ENCODE measurements at places on chromosomes 13 and 19. TPM values are rescaled to one million over a fixed set of nuclear protein-coding genes. Genes with fewer than 3 reads are reported as not detected.
A peak's percentile ranks its signal among the peaks of the same experiment; 100 is the strongest.

Gene SELENOV
- total RNA-seq: not detected

Gene NDFIP2
- 35.0 TPM for total RNA-seq

Gene ATP4A
- total RNA-seq: 0.16 TPM

Gene C19orf85
- not detected for total RNA-seq

Gene GJB6
- not detected for total RNA-seq

Gene ADGRL1
- total RNA-seq: 4.8 TPM

Gene NCAN
- total RNA-seq: 0.10 TPM

Gene SAMD1
- 74.5 TPM for total RNA-seq

Gene LILRB4
- 26.0 TPM for total RNA-seq

Gene ZNF682
- total RNA-seq: 0.98 TPM

Gene PDCD2L
- 28.0 TPM for total RNA-seq

Gene GPR183
- 138 TPM for total RNA-seq

DNA sequence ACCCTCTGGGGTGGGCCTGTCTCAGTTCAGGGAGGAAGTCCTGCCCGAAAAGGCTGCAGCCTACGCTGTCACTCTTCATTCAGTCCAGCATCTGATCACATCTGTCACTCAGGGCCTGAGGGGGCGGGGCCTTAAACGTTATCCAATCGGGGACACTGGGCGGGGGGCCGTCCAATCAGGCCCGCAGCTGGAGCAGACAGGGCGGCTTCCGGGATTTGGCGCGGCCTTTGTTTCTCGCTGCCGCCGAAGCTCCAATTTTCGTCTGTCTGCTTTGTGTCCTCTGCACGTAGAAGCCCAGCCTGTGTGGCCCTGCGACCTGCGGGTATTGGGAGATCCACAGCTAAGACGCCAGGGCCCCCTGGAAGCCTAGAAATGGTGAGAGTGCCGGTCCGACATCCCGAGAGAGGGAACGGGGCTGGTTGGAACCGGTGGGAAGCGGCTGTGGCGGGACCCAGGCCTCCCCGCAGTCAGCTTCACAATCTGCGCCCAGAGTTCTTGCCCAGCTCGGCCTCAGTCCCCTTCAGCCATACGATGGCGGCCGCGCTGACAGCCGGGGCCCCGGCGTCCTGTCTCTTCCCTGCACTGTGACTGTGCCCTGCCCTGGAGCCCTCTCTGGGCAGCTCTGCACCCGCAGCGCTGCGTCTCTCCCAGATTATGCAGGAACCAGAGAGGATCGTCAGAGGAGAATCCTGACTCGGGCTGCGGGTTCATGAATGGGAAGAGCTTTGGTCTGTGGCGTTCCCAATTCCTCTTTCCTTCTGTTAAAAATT, at the start of gene ZNF730:
Gene ZNF730, plus strand, starts transcription at position 224 of the 770 bp plus-strand sequence. Its CDS starts 149 bp downstream, at position 373.
- DNase-seq: peak; percentile 13
- no peaks in the 10 kb centered on the region for H3K36me3 ChIP-seq
- H3K4me1 ChIP-seq: no peaks in the 10 kb centered on the region
- H3K4me3 ChIP-seq: no peak within 1 kb of the TSS

- H3K27me3 ChIP-seq: no peaks in the 10 kb centered on the region
- H3K27ac ChIP-seq: peak overlapping the region; percentile 87
- H3K4me3 ChIP-seq: peak overlapping the region; percentile 93
- H3K36me3 ChIP-seq: no peaks in the 10 kb centered on the region
Measured at GRCh38 chr19:17078036-17078919, 2.7 kb downstream of the MYO9B start.

- H3K27me3 ChIP-seq: no peaks in the 10 kb centered on the region
- peaks cover 9% of the 10 kb centered on the region for H3K4me1 ChIP-seq
- H3K4me3 ChIP-seq: peak overlapping the region; percentile 85
- H3K36me3 ChIP-seq: peaks cover 15% of the 10 kb centered on the region
- H3K27ac ChIP-seq: peak overlapping the region; percentile 88
Measured at GRCh38 chr19:58229255-58229639, 533 bp downstream of the ZNF544 start.

DNA sequence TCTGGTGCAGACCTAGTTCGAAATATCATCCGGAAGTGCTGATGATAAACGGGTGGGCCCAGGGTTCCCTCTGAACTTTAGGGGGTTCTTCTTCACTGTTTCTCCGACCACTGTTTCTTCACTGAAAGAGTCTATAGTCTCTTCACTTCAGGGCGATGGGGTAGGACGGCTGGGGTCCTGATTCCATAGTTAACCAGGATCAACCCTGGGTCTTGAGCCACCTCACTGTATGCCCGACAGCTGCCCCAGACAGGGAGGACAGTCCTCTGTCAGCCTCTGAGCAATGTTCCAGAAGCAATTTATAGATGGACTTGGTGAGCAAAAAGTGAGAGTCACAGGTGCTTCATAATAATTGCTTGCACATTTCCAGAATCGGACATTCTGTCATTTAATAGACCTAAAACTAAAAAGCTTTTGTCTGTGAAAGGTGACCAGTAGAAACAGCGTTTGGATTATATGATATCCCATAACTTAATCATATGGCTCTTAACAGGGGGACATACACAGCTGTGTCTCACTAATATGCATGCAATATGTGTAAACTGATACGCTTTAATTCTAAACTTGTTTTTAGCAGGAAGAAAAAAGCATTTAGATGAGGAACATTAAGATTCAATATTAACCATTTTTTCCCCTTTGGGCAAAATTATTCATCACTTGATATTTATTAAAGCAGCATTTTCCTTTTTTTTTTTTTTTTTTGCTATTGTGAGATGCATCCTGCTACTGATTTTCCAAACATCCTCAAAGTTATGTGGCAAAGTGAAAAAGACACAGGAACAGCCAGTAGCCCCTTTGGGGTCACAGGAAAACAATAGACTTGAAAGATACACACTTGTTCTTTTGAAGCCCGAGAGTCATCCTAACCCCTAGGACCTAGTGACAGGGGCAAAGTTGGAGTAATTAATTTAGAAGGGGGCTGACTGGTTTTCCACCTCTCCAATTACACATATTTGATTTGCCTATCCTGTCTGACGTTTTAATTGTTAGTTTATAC, 277.0 kb downstream of the ZNF536 start:
- H3K4me3 ChIP-seq: no peak overlapping the region
- no peaks in the 10 kb centered on the region for H3K27me3 ChIP-seq
- DNase-seq: no peak
- no peaks in the 10 kb centered on the region for H3K4me1 ChIP-seq

- DNase-seq: no peak
- no peaks in the 10 kb centered on the region for H3K36me3 ChIP-seq
- H3K27ac ChIP-seq: no peak overlapping the region
- no peak overlapping the region for H3K4me3 ChIP-seq
Measured at GRCh38 chr19:4547303-4548237, 7.7 kb upstream of the LRG1 start.

DNA sequence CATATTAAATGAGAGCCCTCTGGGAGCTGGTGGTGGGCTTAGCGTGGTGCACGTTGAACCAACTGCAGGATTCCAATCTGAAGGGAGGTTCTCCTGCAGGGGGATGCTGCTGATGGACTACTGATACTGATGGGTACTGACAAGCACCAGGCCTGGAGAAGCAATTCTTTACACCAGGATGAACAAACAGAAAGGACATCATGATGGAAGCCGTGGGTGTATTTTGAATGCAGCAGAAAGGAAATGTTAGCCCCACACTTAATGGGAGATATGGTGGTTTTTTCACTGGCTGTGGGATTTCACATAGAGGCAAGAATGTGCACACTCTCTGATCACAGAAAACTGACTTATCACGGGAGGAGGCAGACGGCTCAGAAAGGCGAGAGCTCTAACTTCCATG, 299.7 kb downstream of the TEX29 start:
- no peaks in the 10 kb centered on the region for H3K27me3 ChIP-seq
- no peak overlapping the region for H3K4me3 ChIP-seq
- H3K27ac ChIP-seq: no peak overlapping the region
- H3K36me3 ChIP-seq: no peaks in the 10 kb centered on the region
- no peak for DNase-seq

DNA sequence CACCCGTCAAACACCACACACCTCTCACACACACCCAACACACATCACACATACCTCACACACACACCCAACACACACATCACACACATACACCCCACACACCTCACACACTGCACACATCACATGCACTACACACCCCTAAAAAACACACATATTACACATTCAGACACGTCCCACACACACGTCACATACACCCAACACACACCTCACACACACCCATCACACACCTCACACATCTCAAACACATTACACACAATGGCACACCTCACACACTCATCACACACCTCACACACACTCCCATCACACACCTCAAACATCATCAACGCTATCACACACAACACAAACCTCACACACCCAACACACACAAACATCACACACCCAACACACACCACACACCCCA, 133.1 kb downstream of the CRYL1 start:
- H3K27me3 ChIP-seq: no peaks in the 10 kb centered on the region
- H3K4me1 ChIP-seq: peaks cover 6% of the 10 kb centered on the region
- DNase-seq: no peak
- H3K36me3 ChIP-seq: no peaks in the 10 kb centered on the region

- H3K36me3 ChIP-seq: no peaks in the 10 kb centered on the region
- H3K4me1 ChIP-seq: peaks cover 20% of the 10 kb centered on the region
- no peak for DNase-seq
- no peaks in the 10 kb centered on the region for H3K27me3 ChIP-seq
Measured at GRCh38 chr13:24614306-24615080, 65.7 kb upstream of the ATP12A start.

DNA sequence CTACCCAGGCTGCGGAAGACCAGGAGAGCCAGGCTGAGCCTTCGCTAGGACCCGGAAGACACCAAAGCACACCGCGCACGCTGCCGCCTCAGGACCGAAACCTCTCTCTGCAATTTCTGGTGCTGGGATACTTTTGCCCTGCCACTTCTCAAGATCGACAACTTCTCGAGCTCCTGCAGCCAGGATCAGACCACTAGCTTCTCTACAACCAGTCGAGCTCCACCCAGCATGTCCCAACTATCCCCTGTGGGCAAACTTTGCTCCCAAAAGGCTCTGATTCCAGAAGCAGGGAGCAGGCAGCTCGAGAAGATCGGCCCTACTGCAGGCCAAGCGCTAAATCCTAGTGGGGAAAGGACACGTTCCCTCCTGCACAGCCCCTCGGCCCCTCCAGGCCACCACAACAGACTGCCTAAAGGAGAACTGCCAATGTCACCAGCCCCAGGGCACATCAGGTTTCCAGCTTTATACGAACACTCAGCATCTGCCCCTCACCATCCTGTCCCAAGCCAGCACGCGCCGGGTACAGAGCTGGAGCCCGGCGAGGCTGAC, 979 bp downstream of the AKAP8 start:
- H3K27ac ChIP-seq: peak overlapping the region; percentile 91
- peaks cover 11% of the 10 kb centered on the region for H3K36me3 ChIP-seq
- H3K4me1 ChIP-seq: peaks cover 23% of the 10 kb centered on the region
- peak overlapping the region; percentile 94 for H3K4me3 ChIP-seq
- no peaks in the 10 kb centered on the region for H3K27me3 ChIP-seq
- DNase-seq: no peak

- no peaks in the 10 kb centered on the region for H3K27me3 ChIP-seq
- no peak for DNase-seq
- no peaks in the 10 kb centered on the region for H3K36me3 ChIP-seq
- H3K4me3 ChIP-seq: no peak overlapping the region
- no peak overlapping the region for H3K27ac ChIP-seq
Measured at GRCh38 chr13:71712988-71713653, 153.9 kb downstream of the DACH1 start.

- H3K27me3 ChIP-seq: no peaks in the 10 kb centered on the region
- H3K36me3 ChIP-seq: no peaks in the 10 kb centered on the region
- peaks cover 19% of the 10 kb centered on the region for H3K4me1 ChIP-seq
- peak; percentile 99 for DNase-seq
- peak within 1 kb of the TSS; percentile 59 for H3K27ac ChIP-seq
Measured at GRCh38 chr19:35748106-35749020, at the start of gene LIN37. TSS of gene LIN37 (plus strand) at chr19:35748576. CDS start at chr19:35748725, 149 bp downstream.

DNA sequence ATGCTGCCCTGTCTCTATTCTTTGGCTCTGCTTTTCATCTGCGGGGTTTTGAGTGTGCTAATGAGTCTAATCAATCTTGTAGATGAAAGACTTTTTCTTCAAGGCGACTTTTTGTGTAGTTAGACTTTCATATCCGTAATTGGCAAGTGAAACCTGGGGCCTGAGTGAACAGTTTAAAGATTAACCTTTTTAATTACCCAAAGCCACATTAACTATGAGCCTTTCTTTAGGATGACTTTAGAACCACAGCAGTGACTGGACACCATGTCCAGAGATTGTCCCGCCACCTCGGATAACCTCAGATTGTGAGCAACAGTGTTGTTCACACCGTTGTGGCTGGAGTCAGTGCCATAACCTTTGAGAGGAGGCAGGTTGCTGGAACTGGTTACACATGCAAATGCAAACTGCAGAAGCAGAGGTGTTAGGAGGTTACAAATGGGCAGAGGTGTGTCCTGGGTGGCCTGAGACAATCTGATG, 58.7 kb downstream of the SIAH3 start:
- H3K4me1 ChIP-seq: no peaks in the 10 kb centered on the region
- H3K36me3 ChIP-seq: no peaks in the 10 kb centered on the region
- no peaks in the 10 kb centered on the region for H3K27me3 ChIP-seq
- no peak overlapping the region for H3K27ac ChIP-seq
- DNase-seq: peak; percentile 54

DNA sequence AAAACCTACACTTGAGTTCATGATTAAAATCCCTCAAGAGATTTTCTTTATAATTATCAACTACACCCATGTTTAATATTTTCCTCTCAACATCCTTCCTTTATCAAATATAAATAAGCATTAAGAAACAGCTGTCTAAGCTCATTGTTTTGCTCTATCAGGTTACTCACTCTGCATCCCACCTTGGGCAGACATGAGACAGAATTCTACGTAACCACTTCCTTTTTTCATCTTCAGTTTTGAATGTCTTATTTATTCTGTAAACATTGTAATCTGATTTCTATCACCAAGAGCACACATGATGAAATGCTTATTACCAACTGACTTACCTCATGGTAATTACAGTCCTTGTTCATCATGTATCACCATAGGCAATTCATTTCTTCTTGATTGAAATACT, 1256.6 kb upstream of the ATXN8OS start:
- H3K27ac ChIP-seq: no peak overlapping the region
- DNase-seq: no peak
- no peaks in the 10 kb centered on the region for H3K4me1 ChIP-seq
- H3K36me3 ChIP-seq: no peaks in the 10 kb centered on the region
- H3K27me3 ChIP-seq: no peaks in the 10 kb centered on the region

DNA sequence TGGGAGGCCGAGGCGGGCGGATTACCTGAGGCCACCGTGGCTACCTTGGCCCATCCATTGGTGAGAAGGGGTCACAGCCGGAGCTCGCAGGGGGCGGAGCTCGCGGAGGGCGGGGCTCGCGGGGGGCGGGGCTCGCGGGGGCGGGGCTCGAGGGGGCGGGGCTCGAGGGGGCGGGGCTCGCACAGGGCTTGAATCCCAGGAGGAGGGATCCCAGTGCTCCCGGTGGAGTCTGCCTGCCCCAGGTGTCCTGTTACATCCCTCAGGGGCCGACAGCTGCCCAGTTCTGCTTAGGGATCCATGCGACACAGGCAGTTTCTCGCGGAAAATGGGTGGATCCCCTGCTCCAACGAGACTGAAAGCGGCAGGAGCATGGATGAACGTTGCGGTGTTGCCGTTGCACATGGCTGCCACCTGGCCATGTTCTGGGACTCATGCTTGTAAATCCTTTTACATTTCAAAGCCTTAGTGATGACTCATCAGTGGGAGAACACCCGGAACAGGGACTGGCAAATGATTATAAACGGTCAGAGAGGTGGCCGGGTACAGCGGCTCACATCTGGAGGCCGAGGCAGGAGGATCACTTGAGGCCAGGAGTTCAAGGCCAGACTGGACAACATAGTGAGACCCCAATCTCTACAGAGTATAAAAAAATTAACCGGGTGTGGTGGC, 25.1 kb downstream of the TMPRSS9 start:
- H3K4me1 ChIP-seq: peaks cover 4% of the 10 kb centered on the region
- H3K36me3 ChIP-seq: no peaks in the 10 kb centered on the region
- no peak overlapping the region for H3K27ac ChIP-seq
- H3K4me3 ChIP-seq: no peak overlapping the region
- H3K27me3 ChIP-seq: no peaks in the 10 kb centered on the region
